Ovary (tissue), 10 donors: ENCODE measurements at places on chromosomes 4 and X. TPM values are rescaled to one million over a fixed set of nuclear protein-coding genes. Genes with fewer than 3 reads are reported as not detected.

DNA sequence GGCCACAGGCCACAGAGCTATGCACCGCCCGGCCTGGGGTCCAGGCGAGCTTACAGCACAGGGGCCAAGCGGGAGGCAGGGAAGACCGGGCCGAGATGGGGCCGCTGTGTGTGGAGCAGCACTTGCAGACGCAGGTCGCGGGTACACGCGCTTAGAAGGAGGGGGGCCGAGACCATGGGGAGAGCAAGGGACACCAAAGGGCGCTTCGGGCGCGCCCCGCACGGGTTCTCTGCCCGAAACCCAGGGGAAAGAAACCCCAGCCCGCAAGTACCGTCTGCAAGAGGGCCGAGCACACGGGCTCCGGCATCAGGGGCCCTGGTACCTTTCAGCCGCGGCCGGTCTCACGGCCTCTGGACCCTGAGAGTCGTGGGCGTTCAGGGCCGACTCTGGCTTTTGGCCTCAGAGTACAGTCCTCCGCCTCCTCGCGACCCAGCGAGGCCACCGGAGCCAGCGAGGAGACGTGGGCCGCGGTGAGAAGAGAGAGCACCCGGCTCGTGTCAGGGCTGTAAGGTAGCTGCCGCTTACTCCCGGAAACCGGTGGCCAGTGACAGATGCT, 342 bp downstream of the EOLA2 start:
- DNase-seq, result no peak
- no peaks in the 10 kb centered on the region for H3K4me1 ChIP-seq
- H3K4me3 ChIP-seq, result peak overlapping the region; percentile 61
- H3K36me3 ChIP-seq, result no peaks in the 10 kb centered on the region
- no peaks in the 10 kb centered on the region for H3K27me3 ChIP-seq

- H3K4me3 ChIP-seq, result no peak overlapping the region
- peaks cover 5% of the 10 kb centered on the region for H3K4me1 ChIP-seq
- no peak for DNase-seq
Observed at GRCh38 chr4:93810340-93810992, 18.1 kb upstream of the ATOH1 start.

- no peaks in the 10 kb centered on the region for H3K4me1 ChIP-seq
- no peak overlapping the region for H3K4me3 ChIP-seq
- DNase-seq, result no peak
Observed at GRCh38 chr4:152896811-152897210, 39.3 kb upstream of the FHDC1 start.

DNA sequence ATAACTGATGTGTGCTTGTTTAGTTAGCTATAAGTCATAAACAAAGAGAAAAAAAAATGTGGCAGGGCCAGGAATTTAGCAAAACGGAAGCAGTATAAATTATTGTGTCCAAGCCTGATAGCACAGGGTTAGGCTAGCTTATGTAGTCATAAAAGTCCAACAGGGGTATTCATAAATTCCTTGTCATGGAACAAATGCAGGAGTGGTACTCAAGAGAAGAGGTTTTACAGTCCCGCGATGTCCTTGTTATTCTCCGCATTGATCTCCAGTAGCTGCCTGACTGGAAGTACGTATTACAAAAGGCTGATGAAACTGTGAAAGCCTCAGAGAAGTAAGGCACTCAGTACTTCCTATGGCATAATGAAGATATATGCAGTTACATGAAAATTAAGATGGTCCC, 336.9 kb upstream of the TRAM1L1 start:
- no peak overlapping the region for H3K27ac ChIP-seq
- no peak overlapping the region for H3K4me3 ChIP-seq
- no peaks in the 10 kb centered on the region for H3K4me1 ChIP-seq
- no peak for DNase-seq

DNA sequence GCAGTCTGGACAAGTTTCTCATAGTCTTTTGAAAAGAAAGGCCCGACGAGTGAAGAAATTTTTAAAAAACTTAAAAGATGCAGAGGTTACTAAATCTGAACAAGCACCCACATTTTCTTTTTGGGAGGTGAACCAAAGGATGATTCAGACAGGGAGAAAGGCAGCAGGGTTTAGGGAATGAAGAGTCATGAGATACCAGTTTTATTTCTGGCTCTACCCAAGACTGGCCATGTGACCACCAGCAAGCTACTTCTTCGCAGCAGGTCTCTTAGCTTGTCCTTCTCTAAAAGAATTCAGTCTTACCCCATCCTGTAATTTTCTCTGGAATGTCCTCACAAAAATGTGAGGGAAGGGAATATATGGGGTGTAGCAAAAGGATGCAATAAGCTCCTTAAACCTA, 37.6 kb downstream of the AMOT start:
- H3K4me3 ChIP-seq, result no peak overlapping the region
- no peaks in the 10 kb centered on the region for H3K36me3 ChIP-seq
- H3K4me1 ChIP-seq, result no peaks in the 10 kb centered on the region

GRCh38 chr4:175767150-175767549, 44.9 kb downstream of the GPM6A start:
- H3K4me1 ChIP-seq, result no peaks in the 10 kb centered on the region
- H3K36me3 ChIP-seq, result no peaks in the 10 kb centered on the region
- H3K4me3 ChIP-seq, result no peak overlapping the region
- no peak overlapping the region for H3K27ac ChIP-seq
- H3K27me3 ChIP-seq, result no peaks in the 10 kb centered on the region
- no peak for DNase-seq

DNA sequence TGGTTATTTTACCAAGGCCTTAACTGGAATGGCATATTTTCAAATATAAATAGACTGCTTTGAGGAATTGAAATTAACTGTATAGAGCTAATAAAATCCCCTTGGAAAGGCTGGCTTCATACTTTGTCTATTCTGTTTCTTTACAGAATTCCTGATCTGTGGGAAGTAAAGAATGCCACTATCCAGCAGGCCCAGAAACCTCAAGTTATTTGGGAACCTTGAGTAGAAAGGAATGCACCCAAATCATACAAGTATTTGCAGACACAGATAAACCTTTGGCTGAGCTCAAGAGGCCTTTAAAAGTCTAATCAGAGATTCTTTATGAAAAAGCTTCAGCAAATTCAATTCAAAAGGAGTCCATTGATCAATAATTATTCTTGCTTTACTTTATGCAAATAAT, 975.7 kb upstream of the PABPC4L start:
- H3K27me3 ChIP-seq, result no peaks in the 10 kb centered on the region
- no peaks in the 10 kb centered on the region for H3K36me3 ChIP-seq
- no peak overlapping the region for H3K27ac ChIP-seq
- no peak overlapping the region for H3K4me3 ChIP-seq
- no peak for DNase-seq

- no peaks in the 10 kb centered on the region for H3K27me3 ChIP-seq
- no peak overlapping the region for H3K27ac ChIP-seq
- H3K36me3 ChIP-seq, result no peaks in the 10 kb centered on the region
- DNase-seq, result no peak
- H3K4me1 ChIP-seq, result no peaks in the 10 kb centered on the region
Observed at GRCh38 chr4:109213056-109213455, 89.4 kb downstream of the COL25A1 start.

DNA sequence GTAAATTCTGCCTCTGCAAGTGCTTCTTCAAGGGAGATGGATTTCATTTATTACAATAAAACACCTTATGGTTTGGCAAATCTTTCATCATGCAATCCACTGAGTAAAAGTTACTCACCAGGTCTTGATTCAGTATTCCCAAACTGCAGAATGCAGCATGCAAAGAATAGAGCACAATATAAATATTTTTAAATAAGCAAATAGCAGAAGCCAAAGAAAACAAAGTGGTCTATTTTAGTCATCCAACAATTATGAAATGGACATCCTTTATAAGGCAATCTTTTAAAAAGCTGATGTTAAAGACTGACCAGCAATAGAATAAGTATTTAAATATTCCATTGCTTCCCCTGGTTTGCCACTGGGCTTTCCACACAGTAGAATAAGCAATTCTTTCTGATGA, 59.5 kb downstream of the SLC39A8 start:
- H3K4me1 ChIP-seq, result no peaks in the 10 kb centered on the region
- no peak overlapping the region for H3K4me3 ChIP-seq
- no peak for DNase-seq
- H3K27me3 ChIP-seq, result no peaks in the 10 kb centered on the region
- no peak overlapping the region for H3K27ac ChIP-seq
- no peaks in the 10 kb centered on the region for H3K36me3 ChIP-seq

DNA sequence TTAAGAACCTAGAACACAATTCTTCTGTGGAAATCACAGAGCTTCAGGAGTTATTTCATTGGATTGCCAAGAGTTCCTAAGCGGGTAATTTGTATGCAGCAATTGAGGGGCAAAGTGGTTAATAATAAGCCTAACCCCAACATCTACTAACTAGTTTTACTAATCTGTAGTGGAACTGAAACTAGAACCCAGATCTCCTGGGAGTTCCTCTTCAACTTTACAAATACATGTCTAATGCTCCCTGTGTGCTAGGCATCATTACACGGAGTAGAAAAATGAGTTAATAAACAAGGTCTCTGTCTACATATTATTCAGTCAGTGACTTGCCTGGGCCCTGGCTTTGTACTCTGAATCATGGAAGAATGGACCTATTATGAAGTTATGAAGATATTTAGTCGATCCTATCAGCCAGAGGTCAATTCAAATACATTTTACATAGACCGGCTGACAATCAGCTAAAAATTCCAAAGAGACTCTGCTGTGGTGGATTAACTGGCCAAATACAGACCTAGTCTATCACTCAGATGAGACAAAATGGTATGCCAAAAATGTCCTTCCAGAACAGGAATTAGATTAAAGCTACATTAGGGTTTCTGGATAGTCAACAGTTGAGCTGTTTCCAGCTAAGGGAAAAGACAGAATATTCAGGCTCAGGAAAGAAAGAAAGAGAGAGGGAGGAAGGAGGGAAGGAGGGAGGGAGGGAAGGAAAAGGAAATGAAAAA, 326.0 kb downstream of the FBXW7 start:
- H3K27ac ChIP-seq, result no peak overlapping the region
- no peak overlapping the region for H3K4me3 ChIP-seq
- no peaks in the 10 kb centered on the region for H3K36me3 ChIP-seq

DNA sequence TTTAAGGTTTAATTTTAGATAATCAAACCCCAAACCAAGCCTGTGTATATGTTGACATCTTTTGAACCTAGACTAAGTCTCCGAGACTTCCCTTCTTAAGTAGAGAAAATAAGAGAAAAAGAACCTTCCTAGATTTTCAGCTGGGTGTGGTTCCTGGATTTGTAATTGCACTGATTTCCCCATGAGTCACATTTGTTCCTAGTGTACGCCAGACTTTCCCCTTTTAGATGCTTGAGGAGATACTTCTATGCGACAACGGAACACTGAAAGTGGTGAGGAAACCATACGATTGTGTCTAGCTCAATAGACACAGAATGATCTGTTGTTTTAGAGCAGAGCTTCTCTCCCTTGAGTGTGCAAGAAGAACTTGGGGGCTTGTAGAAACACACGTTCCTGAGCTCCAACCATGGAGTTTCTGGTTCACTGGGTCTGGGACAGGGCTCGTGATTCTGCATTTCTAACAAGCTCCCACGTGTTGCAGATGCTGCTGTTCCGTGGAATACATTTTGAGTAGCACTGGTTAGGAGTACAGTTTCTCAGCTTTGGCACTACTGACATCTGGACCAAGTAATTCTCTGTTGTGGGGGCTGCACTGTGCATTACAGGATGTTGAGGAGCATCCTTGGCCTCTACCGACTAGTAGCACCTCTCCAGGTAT, 87.1 kb downstream of the AMELX start:
- H3K4me3 ChIP-seq, result no peak overlapping the region
- no peak overlapping the region for H3K27ac ChIP-seq
- H3K27me3 ChIP-seq, result no peaks in the 10 kb centered on the region
- H3K36me3 ChIP-seq, result no peaks in the 10 kb centered on the region
- no peak for DNase-seq

DNA sequence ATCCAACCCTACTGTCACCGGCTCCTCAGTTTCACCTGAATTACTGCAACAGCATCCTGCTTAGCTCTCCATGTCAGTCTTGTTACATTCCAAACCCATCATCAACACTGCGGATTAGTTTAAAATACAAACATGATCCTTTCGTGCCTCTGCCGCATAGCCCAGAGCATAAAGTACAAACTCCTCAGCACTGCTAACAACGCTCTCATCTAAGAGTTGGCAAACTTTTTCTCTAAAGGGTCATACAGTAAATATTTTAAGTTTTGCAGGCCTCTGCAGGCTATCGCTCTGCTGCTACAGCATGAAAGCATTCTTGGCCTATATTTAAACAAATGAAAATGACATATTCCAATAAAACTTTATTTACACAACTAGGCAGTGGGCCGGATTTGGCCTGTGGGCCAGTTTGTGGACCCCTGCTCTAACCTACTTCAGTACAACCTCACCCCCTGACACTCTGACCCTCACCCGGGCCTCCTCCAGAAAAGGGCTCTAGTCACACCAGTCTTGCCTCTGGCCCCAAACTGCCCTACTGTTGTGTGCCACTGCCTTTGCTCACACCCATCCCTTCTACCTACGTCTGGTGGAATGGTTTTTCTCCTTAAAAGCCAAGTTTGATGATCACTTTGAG, 7.2 kb downstream of the STX18 start:
- no peak for DNase-seq
- peaks cover 2% of the 10 kb centered on the region for H3K4me1 ChIP-seq
- H3K27me3 ChIP-seq, result no peaks in the 10 kb centered on the region
- no peak overlapping the region for H3K4me3 ChIP-seq
- no peaks in the 10 kb centered on the region for H3K36me3 ChIP-seq

- no peaks in the 10 kb centered on the region for H3K4me1 ChIP-seq
- H3K4me3 ChIP-seq, result no peak overlapping the region
- no peak overlapping the region for H3K27ac ChIP-seq
- no peak for DNase-seq
Observed at GRCh38 chr4:96092151-96092705, 252.3 kb downstream of the PDHA2 start.

GRCh38 chrX:118552121-118552900, 56.7 kb downstream of the DOCK11 start:
- H3K27ac ChIP-seq, result no peak overlapping the region
- no peaks in the 10 kb centered on the region for H3K27me3 ChIP-seq
- DNase-seq, result no peak
- H3K36me3 ChIP-seq, result no peaks in the 10 kb centered on the region

- no peaks in the 10 kb centered on the region for H3K4me1 ChIP-seq
- H3K4me3 ChIP-seq, result no peak overlapping the region
- no peaks in the 10 kb centered on the region for H3K27me3 ChIP-seq
Observed at GRCh38 chr4:125704726-125705125, 390.0 kb downstream of the FAT4 start.

GRCh38 chr4:173821876-173822275, 291.8 kb upstream of the HAND2 start:
- H3K27ac ChIP-seq, result no peak overlapping the region
- DNase-seq, result no peak
- H3K4me3 ChIP-seq, result no peak overlapping the region
- no peaks in the 10 kb centered on the region for H3K27me3 ChIP-seq
- no peaks in the 10 kb centered on the region for H3K4me1 ChIP-seq

GRCh38 chr4:144710526-144710912, 64.6 kb downstream of the HHIP start:
- H3K27me3 ChIP-seq, result no peaks in the 10 kb centered on the region
- DNase-seq, result no peak
- H3K36me3 ChIP-seq, result no peaks in the 10 kb centered on the region
- no peak overlapping the region for H3K27ac ChIP-seq

Gene NAP1L3
- total RNA-seq, result 7.7 TPM

Gene FRAS1
- 5.3 TPM for total RNA-seq

Gene MAGEB1
- not detected for total RNA-seq

Gene RAB39B
- 0.30 TPM for total RNA-seq

Gene MID1IP1
- 66.6 TPM for total RNA-seq
